RPMI8226 (cell line): ENCODE measurements at places on chromosomes 5 and 9.

DNA sequence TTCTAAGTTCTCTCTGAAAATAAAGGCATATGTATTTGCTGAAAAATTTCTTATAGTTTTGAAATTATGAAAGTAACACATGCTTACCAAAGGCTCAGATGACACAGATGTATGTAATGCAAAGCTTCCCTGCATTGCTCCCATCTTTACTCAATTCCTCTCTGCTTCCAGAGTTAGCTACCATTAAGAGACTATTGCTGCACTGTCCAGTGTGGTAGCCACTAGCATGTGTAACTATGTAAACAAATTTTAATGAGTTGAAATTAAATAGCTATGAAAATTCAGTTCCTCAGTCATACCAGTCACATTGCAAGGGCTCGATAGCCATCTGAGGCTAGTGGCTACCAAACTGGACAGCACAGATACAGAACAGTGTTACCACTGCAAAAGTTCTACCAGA, 17.9 kb downstream of the FRMD3 start:
- no peak for DNase-seq

DNA sequence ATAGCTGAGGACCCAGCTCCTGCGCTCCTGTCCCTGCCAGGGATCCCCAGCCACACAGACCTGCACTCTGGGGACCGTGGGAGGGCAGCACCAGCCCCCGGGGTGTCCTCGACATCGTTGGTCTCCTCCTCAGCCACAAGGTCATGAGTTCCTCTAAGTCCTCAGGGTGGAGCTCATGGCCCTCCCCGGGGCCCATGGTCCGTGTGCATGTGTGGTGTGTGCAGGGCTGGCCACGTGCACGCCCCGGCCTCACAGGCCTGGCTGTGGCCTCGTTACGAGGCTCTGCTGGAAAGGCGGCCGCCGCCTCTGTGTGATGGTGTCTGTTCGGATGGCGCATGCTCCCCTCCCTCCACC, 16.1 kb upstream of the AJM1 start:
- no peak for DNase-seq

DNA sequence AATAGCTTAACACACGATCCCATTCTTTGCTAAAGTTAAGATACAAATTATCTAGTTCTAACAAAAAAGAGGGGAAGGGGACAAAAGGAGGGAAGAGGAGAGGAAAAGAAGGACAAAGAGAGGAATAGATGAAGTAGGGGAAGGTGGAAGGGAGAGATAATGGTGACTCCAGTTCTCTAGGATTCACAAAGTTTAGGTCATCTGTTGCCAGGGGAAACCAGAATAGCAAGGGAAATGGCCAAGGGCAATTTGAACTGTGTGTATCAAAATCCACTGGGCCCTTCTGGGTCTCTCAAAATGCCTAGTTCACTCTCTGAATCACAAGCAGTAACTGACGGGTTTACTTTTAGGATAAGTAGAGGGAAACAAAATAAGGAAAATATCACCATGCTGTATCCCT, 7.6 kb downstream of the SLC24A2 start:
- no peak for DNase-seq

GRCh38 chr9:121989010-121989409, 104.1 kb downstream of the TTLL11 start:
- DNase-seq = no peak

DNA sequence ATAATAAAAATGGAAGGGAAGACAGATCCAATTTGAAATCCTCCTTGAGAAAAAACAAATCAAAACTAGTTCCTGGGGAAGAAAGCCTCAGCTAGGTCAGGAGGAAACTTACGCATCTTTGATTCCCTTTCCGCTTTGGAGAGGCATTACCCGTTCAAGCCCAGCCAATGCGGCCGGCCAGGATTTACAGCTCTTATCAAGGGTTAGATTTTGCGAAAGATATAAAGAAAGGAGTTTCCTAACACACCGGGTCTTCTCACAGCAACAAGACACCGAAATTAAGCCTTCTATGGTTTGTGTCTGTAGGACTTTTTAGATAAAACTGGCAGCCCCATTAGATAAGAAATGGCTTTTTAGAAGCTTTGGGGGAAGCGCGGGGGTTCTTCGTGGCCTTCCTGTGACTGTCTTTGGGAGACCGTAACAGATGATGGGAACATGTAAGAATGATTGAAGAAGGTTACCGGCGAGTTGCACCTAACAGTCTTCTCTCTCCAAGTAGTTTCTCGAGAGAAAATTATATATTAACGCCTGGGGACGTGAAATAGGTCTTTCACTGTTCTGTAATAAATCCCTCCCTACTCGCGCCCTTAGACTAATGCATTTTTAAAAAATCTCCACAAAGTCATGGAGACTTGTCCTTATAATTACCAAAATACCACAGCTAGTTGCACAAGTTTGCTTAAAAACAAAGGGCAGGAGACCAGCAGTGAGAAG, 1.3 kb upstream of the ISL1 start:
- DNase-seq = no peak

GRCh38 chr9:89408628-89409101, 89.2 kb downstream of the SEMA4D start:
- DNase-seq = no peak

DNA sequence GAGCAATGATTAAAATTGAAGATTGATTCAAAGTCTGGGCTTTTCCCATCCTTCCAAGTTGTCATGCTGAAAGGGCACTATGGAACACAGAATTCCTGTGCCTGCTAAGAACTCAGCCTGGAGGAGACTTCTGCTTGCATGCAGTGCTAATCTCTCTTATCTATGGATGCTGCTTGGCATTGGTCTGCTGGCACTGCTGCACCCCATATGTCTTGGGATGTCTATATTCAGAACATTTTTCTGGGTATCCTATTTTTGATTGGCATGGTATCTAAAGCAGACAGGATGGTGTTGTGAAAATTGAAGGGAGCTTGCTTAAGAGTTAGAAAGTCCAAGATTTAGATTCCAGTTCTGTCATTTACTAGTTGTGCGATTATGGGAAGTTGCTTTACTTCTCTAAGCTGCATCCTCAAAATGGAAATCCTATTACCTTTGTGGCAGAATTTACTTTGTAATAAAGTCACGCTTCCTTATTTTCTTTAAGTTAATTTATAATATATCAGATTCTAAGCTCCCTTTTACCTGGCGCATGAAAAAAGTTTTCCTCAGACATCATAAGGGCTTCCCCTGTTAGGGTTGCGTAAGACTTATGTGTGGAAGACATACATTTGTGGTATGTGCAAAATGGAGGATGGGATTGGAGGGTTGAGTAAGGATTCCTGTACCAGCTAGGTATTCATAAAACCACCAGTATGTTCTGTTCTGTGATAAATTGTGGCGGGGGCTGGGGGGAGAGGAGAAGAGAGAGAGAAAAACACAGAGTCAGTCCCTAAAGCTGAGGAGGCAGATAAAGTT, 254.0 kb downstream of the DMAC1 start:
- no peak for DNase-seq

DNA sequence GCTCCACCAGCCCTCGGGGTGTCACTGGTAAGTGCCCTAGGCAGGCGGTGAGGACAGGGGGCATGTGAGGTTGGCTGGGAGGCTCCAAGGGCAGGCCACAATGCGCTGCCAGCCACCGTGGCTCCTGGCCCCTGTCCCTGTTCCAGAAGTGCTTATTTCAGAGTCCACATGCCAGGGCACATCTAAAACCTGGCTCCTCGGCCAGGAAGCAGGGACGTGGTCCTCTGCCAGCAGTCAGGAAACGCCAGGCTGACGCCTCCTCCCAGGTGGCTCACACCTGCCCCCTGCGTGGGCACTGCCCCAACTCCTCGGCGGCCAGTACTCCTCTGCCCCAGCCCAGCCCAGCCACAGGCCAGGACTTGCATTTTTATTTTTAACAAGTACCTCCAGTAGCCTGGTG, 68.5 kb downstream of the SECISBP2 start:
- DNase-seq = no peak

- DNase-seq = no peak
These were observed 146.0 kb downstream of the FRMD3 start for GRCh38 chr9:83392228-83392627.

DNA sequence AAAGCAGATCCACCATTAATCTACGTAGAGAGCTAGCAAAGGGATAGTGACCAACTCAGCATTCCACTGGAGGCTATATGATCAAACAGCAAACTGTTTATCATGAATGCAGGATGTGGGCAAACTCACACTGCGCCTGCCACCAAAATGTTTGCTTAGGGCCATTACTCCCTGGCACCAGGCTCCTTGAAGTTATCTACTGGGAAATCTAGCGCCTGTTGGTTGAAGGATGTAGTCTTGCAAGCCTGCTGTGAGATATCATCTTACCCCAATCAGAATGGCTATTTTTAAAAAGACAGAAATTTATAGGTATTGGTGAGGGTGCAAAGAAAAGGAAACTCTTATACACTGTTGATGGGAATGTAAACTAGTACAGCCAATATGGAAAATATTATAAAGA, 332.5 kb upstream of the RPS23 start:
- DNase-seq = no peak

DNA sequence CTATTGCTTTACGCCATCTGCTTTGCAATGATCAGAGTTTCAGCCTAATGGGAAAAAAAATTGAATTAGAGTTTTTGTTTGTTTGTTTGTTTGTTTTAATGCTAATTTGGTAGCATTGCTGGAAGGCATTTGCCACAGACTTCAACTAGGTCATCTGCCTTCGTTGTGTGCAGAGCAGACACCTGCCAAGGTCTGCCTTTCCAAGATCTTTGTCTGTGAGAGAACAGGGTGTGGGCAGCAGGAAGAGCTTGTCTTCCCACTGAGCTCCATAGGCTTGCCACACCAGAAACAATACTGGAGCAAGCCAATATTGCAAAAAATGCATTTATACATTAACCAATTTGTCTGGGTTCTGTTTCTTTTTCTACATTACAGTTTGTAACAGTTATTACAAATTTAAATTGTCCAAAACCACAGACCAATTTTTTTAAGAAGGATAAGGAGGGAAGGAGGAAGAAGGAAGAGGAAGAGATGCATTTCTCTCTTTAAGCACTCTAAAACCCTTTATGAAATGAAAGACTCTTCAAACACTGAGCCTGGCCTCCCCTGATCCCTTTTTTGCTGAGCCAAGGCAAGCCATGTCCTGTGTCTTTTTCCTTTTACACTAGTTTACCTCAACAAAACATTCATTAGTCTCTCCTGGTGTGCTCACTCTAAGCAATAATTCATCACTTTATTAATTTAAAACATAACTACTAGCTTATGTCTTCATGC, 210.5 kb downstream of the SNX18 start:
- DNase-seq = no peak

GRCh38 chr9:115004545-115004944, 74.2 kb upstream of the TNFSF8 start:
- DNase-seq = no peak

GRCh38 chr5:140240987-140241706, 61.8 kb downstream of the PFDN1 start:
- peak; percentile 70 for DNase-seq

- DNase-seq = no peak
These were observed 149.0 kb upstream of the GRAMD2B start for GRCh38 chr5:126274076-126274762.
